Activated naive CD4-positive, alpha-beta T cell treated with anti-CD3 and anti-CD28 coated beads, Interleukin-2, amount 10 ng/mL, durations not matched to agents 7 days and 5 days (primary cell): ENCODE measurements at places on chromosomes 4 and X.

DNA sequence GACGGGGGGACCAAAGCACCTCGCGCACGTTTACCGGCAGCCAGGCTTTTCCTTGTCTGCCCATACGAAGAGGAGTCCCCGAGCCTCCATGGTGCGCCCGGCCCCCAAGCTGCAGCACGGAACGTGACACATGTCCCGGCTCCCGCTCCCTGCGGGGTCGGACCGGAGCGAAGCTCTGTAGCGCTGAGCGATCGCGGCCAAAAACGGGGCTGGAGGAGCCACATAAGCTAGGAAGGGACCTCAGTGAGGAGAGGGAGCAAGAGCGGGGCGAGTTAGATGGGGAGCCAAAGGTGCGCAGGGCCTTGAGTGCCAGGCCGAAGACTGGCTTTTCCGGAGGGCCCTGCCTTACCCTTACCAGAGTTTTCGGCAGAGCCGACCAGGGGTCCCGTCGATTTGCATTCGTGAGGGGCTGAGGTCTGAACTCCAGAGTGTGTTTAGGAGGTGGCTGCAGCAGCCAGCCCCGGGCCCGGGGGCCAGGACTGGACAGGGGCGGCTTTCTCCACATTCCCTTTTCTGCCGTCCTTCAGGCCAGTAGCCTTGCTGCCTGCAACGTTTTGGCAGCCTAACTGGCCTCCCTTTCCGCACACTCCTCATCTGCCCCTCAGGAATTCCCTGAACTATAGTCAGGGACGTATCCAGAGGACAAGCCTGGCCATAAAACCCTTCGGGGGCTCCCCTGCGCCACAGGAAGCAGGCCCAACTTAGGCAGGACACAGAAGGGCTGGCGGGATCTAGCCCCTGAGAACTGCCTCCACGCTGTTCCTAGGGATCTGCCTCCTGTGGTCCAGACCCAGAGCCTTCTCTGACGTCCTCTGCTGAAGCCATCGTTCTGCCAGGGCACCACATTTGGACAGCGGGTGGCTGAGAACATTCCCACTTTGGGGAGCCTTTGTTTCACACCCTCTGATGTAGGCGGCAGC is 689 bp downstream of the SSR4 start:
- peak; percentile 39 for DNase-seq

DNA sequence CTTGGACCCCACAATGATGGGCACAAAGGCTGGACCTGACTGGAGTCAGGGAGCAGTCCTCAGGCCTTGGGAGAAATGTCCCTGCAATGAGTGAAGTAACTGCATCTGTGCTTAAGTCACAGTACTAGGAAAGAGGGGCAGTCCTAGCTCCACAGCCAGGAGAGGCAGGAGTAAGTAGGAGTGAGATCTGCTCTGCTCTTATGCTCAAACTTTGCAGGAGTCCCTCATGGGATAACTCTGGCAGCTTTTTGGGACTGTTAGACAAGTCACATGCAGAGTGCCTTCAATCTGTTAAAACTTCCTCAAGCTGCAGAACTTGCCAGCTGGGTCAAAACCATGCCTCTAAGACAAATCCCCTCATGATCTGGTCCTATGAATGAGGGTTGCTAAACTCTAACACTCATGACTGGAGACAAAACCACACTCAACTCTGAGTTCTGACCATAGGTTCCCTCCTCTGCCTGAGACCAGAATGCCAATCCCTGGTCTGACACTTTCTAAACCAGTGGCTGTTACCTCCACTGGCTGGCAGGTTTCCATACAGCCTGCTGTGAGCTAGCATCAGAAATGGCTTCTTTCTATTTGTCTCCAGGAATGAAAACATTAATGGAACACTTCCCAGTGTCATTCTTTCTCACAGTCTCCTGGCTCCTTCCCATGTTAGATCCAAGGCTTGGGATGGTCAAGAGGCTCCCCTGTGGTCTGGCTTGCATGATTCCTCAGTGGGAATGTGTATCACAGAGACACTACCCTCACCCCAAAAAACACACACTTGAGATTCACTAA is 819.3 kb downstream of the PCDH7 start:
- no peak for DNase-seq

DNA sequence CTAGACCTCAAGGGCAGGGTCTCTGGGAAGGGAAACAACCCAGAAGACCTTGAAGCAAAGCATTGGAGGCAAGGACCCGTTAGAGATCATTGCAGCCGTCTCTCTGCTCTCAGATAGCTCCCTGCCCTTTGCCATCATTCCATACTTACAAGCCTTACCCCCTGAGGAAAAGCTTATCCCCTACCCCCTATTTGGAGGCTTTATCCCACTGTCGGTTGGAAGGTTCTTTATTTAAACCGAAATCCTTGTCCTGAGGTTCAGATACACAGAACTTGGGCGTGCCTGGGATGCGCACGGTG is 84.4 kb downstream of the EFNB1 start:
- DNase-seq: no peak

GRCh38 chr4:1154126-1154522 is 18.3 kb downstream of the SPON2 start:
- DNase-seq: no peak

DNA sequence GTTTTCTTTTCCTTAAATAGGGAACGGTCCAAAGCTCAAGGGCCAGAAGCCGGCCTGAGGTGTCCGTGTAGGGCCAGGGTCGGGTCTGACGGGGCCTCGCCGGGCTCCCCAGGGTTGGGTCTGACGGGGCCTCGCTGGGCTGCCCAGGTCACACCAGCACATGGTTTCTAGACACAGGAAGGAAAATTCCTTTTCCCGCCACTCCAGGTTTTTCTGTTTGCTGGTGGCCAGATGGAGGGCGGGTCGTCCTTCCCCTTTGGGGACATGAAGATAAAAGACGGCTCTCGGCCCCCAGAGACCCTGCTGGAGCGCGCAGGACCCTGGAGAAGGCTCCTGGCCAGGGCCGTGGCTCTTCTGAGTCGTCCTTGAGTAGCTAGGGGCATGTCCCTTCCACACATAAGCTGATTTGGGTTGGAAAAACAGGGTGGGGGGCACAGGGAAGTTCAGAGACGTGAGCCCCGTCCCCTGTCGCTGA is 35.1 kb downstream of the PIGG start:
- DNase-seq: no peak

DNA sequence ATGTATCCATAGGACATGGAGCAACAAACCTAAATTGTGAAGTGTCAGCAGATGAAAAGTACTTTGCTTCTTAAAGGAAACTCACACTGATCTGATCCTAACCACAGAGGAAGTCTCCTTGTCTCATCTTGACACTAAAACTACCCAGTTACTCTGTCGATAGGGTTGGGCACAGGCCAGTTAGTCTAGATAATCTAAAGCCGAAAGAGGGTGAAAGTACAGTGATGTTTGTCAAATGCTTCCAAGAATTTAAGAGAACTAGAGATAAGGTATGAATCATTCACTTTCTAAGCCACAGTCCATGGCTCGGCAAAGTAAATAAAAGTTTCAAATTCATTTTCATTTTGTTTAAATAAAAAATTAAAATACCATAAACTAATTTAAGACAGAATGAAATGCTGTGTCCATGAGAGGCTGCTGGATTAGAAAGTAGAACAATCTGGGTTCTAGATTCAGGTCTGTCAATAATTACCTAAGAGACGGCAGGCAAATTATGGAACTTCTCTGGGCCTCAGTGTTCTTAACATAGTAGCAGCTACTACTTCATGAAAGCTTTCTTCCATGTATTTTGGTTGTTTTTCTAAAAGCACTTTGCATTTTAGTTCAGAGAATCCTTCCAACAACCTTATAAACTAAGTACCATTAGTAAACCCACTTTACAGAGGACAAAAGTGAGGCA is 176.7 kb downstream of the LDB2 start:
- DNase-seq: no peak

GRCh38 chrX:23127586-23127985 is 127.8 kb downstream of the DDX53 start:
- DNase-seq: no peak

- DNase-seq: no peak
Measured at GRCh38 chr4:10040049-10040892, 19.0 kb upstream of the SLC2A9 start.

DNA sequence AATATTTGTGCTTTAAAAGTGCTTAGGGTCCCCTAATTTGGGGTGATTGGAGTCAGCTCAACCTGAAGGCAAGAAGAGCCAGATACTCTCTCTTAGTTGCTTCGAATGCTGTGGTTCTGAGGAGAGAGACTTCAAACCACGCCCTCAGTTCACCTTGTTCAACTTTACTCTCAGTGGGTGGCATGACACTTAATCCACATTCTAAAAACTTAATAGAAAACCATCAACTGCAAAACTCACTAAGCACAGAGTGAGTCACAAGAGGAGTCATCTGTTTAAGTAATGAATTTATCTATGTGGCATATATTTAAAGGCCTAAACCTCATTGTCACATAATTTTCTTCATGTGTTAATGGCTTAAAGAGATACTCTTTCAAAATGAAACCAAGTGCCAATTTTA is 99.5 kb upstream of the SLC4A4 start:
- DNase-seq: no peak

DNA sequence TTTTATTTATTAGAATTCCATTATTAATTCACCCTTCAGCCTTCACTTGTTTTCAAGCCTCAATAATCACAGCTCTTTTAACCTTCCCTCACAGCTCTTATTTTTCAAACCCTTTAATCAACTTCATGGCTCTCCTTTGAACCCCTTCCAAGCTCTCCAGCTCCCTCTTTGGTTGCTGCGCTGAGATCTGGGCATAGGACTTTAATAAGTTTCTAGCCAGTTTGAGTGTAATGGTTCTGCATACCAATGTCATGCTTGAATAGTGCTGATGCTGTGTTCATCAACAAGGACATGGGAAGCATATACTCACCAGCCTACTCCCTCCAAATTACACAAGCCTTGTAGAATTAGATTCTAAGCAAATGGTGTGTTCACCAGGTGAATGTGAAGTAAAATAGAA is 3.5 kb upstream of the RNF212 start:
- no peak for DNase-seq

GRCh38 chr4:142817442-142817841 is 28.7 kb downstream of the INPP4B start:
- peak; percentile 52 for DNase-seq

GRCh38 chrX:13026877-13027652 is 17.4 kb downstream of the FAM9C start:
- DNase-seq: no peak
